NCI-H460 (cell line): ENCODE measurements at places on chromosomes 2 and 18.

DNA sequence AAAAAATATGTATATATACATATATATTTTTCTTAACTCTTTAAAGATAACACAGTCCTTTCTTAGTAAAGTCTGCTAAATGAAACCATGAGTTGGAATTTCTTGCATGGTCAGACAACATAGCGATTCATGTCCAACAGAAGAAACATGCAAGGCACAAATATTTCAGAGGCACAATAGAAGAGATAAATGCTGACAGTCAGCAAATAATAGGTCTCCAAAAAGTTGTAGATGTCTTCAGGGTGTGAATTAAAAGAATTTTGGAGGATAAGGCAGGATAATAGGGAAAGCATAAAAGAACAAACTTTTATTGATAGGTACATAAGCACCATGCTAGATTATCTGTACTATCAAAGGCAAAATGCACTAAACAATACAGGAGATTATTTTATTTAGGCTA, 800.2 kb downstream of the PLCL1 start:
- no peak for DNase-seq

DNA sequence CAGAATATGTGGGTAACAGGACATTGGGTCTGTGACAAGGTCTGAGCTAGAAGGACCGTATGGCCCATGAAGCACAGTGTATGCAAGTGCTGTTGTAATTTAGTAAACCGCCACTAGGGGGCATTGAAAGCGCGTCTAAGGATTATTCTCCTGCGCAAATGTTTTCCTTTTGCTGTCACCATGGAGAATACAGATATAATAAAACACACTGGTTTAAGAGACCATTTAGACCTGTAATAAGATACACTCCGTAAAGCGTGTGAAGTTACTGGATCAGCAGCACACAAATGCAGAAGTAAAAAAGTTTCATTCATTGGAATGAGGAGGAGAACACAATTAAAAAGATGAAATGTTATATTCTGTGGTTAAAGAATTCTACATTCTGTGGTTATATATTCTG, 272.4 kb downstream of the AGAP1 start:
- DNase-seq, result peak; percentile 76

DNA sequence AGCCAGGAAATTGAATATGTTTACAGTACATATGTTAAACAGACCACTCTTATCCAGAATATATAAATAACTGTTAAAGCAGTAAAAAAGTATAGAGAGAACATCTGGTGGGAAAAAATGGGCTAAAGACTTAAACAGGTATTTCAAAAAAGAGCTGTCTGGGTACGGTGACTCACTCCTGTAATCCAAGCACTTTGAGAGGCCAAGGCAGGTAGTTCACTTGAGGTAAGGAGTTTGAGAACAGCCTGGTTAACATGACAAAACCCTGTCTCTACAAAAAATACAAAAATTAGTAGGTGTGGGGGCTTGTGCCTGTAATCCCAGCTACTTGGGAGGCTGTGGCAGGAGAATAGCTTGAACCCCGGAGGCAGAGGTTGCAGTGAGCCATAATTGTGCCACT, 171.4 kb upstream of the FSIP2 start:
- DNase-seq, result no peak

GRCh38 chr2:88845772-88846661, 154.5 kb downstream of the RPIA start:
- DNase-seq, result no peak

DNA sequence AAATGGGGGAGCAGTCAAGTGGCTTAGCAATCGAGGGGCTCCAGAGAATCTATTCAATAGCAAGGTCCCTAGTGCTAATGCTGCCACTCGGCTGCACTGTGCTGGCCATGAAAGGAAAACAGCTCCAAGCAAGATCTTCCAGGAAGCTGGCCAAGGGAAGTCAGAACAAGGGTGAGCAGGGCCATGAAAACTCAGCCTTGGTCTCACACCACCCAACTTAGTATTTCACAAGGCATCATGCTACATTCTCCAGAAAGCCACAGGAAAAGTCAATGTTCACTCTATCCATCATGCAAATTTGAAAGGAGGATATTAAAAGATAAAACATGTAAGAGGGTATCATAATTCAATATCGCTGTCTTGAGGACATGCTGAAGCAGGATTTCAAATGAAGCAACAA, 35.7 kb downstream of the NRP2 start:
- DNase-seq, result no peak

- DNase-seq, result peak; percentile 65
Measured at GRCh38 chr2:218186355-218186766, 19.6 kb upstream of the CXCR1 start.

DNA sequence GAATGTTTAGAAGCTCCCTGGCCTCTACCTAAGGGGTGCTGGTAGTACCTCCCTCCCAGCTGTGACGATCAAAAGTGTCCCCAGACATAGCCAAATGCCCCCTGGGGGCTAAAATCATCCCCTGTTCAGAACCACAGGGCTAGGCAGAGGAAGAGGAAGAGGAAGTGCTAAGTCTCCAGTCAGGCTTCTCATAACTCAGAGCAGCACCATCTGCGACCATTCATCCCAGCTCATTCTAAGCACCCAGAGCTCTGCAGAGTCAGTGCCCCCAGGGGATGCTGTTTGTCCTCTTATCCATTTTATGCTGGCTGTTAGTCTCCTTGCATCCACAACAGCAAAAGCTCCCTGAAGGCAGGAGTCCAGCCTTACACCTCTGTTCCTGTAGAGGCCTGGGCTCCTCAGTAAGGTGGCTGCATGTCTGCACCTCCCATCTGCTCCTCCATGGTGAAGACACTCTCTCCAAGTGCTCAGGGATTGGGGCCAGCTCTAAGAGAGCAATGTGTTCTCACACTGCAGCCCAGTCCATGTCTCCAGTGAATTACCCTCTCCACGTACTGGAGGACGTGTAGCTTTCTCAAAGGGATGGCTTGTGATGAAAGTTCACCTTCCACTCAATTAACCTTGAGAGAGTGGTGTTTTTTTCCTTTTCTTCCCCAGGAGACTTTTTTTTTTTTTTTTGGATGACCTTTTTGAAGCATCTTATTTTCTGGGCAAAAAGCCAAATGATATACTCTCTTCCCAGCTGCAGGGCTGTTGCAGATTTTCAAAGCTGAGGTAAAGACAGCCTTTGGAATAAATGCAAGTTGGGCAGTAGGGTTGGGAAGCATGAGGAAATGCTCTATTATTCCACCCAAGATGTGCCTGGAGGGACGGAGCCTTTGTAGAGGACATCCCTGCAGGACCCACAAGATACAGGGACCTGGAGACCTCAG, 158.9 kb upstream of the SLC14A2 start:
- DNase-seq, result no peak

DNA sequence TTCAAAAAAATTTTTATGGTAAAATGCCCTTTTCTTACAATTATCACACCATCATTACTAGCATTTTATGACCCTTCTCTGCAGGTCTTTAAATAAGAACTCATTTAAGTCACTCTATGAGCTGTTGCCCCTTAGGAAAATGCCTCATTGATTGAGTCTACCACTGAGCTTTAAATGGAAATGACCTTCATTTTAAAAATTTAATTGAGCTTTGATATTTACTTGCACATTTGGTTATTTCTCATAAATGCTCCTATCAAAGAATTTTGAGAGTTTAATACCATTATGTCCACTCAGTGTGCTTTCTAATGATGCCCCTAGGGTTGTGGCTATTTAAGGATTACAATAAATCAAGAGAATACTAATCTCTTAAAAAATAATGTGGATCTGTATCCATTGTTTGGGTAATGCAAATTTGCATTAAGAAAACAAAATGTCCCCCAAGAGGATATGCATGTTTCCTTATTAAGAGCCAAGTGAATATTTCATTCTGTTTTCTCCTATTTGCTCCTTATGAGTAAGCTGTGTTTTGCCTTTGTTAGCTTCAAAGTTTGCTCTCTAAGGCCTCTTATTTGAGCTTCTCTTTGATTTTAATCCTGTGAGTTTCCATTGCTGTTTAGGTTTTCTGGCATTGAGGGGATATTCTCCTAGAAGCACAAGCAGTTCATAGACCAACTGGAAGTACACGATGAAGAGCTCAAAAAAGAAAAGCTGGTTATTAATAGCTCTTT, 69.8 kb downstream of the CERS6 start:
- no peak for DNase-seq

GRCh38 chr2:42862669-42863185, 70.3 kb upstream of the HAAO start:
- DNase-seq, result no peak

- DNase-seq, result no peak
Measured at GRCh38 chr2:175877845-175878544, 124.1 kb downstream of the LNPK start.

GRCh38 chr2:118169359-118170005, 81.2 kb downstream of the INSIG2 start:
- no peak for DNase-seq

- no peak for DNase-seq
Measured at GRCh38 chr2:219409619-219410018, 8.6 kb upstream of the DES start.

GRCh38 chr2:152647552-152647951, 69.7 kb downstream of the PRPF40A start:
- no peak for DNase-seq

DNA sequence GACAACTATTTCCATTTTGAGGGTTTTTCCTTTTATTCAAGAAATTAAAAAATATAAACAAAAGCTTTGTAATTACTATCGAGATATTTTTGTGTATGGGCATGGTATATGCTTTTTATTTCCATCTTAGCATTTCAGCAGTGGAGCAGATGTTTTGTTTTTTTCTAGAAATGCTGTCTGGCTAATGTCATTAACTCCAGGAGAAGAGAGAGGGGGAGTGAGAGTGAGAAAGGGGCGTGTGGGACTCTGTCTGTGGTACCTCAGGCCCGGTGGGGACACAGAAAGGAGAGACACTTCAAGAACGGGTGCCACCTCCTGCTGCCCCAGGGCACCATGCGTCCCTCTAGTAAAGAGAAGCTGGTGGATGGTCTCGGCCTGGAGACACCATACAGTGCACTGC, 34.7 kb downstream of the MYT1L start:
- no peak for DNase-seq

GRCh38 chr18:56060967-56061541, 473.1 kb upstream of the TCF4 start:
- DNase-seq, result no peak
